T-helper 17 cell (primary cell): ENCODE measurements at places on chromosomes 1 and 21.

GRCh38 chr1:243745356-243745755, 104.7 kb downstream of the AKT3 start:
- H3K27me3 ChIP-seq: no peaks in the 10 kb centered on the region
- no peaks in the 10 kb centered on the region for H3K36me3 ChIP-seq
- DNase-seq: no peak
- H3K27ac ChIP-seq: no peak overlapping the region

GRCh38 chr1:165152727-165153126, 203.8 kb downstream of the LMX1A start:
- no peaks in the 10 kb centered on the region for H3K27me3 ChIP-seq
- no peak for DNase-seq
- no peaks in the 10 kb centered on the region for H3K36me3 ChIP-seq
- peaks cover 2% of the 10 kb centered on the region for H3K4me1 ChIP-seq
- no peak overlapping the region for H3K27ac ChIP-seq
- no peak overlapping the region for H3K4me3 ChIP-seq

DNA sequence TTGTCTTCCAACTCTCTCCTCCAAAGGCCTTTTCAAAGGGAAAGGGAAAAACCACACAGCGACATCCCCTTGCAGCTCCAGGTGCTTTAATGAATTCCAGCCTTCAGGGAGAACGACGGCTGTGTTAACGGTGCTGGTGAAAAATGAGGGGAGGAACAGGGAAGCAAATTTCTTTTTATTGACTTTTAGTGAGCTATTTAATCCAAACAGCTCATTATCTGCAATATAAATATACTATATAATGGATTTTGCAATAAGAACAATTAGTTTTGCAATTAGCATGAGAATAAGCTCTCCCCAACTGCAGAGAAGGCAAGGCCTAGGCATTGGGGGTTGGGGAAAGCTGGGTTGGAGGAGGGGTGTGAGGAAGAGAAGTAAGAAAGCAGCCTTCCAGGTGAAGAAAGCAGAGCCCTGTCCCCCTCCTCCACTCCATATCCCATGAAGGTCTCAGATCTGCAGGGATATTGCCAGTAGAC, 159.0 kb upstream of the ZC3H12A start:
- no peak overlapping the region for H3K27ac ChIP-seq
- no peak overlapping the region for H3K4me3 ChIP-seq
- H3K36me3 ChIP-seq: peaks cover 8% of the 10 kb centered on the region
- H3K27me3 ChIP-seq: peaks cover 97% of the 10 kb centered on the region
- no peak for DNase-seq

- H3K4me3 ChIP-seq: no peak overlapping the region
- H3K36me3 ChIP-seq: peaks cover 14% of the 10 kb centered on the region
- peaks cover 17% of the 10 kb centered on the region for H3K4me1 ChIP-seq
- no peak for DNase-seq
- H3K27ac ChIP-seq: no peak overlapping the region
Observed at GRCh38 chr21:44701541-44701940, 4.6 kb downstream of the KRTAP10-12 start.

- H3K4me1 ChIP-seq: peaks cover 58% of the 10 kb centered on the region
- H3K27me3 ChIP-seq: no peaks in the 10 kb centered on the region
- no peaks in the 10 kb centered on the region for H3K36me3 ChIP-seq
Observed at GRCh38 chr21:42233067-42233961, 14.4 kb downstream of the ABCG1 start.

GRCh38 chr21:34905218-34905537, 143.9 kb downstream of the RUNX1 start:
- H3K36me3 ChIP-seq: peaks cover 3% of the 10 kb centered on the region
- H3K27me3 ChIP-seq: no peaks in the 10 kb centered on the region
- H3K4me3 ChIP-seq: no peak overlapping the region
- H3K4me1 ChIP-seq: peaks cover 43% of the 10 kb centered on the region
- H3K27ac ChIP-seq: peak overlapping the region; percentile 49
- no peak for DNase-seq

DNA sequence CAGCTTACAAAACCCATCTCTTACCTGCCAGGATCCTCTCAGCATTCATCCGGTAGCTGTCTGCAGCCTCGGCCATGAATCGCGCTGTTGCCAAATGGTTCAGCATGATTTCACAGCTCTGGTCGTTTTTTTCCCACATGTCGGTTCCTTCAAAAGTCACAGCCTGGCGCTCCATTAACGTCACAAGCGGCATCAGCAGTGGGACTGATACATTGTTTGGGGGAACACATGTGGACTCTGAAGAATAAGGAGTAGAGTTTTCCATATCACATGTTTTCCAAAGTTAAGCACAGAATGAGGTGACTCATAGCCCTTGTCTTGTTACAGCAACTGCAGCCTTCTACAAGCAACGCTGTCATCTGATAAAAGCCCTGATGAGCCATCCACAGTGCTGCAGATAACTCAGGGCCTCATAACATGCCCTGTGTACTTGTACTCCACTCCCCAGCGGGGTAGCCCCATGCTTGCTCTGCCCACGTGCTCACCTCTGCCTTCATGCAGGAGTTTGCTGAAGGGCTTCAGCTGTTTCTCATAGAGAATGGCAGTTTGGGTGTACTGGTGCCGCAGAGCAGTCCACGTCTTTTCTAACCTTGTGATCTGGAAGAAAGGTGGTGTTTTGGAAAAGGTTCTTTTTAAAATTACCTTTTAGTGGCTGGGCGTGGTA, 114.2 kb downstream of the BCAR3 start:
- no peak overlapping the region for H3K4me3 ChIP-seq
- no peak for DNase-seq
- H3K27ac ChIP-seq: no peak overlapping the region
- H3K4me1 ChIP-seq: peaks cover 2% of the 10 kb centered on the region

- DNase-seq: no peak
Observed at GRCh38 chr1:228842094-228842775, 107.0 kb downstream of the RHOU start.
